KBM-7 (cell line): ENCODE measurements at places on chromosomes 2 and 18.
A peak's percentile ranks its signal among the peaks of the same experiment; 100 is the strongest.

DNA sequence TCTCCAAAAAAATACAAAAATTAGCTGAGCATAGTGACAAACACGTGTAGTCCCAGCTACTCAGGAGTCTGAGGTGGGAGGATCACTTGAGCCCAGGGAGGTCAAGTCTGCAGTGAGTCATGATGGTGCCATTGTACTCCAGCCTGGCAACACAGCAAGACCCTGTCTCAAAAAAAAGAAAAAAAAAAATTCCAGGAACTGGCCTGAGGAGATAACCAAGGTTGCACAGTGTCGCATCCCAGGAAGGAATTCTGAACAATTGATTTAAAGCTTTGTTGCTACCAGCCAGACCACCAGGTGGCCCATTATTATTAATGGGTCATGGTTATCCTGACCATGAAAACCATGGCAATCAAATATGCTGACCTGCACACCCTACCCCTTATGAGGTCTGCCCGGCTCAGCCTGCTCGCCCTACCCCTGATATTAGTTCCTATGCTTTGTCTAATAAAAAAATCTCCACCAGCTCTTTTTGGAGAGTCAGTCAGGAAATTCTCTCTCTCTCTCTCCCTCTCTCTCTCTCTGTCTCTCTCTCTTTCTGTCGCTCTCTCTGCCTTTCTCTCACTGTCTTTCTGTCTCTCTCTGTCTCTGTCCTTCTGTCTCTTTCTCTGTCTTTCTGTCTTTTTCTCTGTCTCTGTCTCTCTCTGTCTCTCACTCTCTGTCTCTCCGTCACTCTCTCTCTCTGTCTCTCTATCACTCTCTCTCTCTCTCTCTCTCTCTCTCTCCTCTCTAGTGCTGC lies 73.7 kb downstream of the NCAPH start:
- DNase-seq = no peak

GRCh38 chr2:25938345-25938744 lies 44.0 kb downstream of the KIF3C start:
- DNase-seq = no peak

DNA sequence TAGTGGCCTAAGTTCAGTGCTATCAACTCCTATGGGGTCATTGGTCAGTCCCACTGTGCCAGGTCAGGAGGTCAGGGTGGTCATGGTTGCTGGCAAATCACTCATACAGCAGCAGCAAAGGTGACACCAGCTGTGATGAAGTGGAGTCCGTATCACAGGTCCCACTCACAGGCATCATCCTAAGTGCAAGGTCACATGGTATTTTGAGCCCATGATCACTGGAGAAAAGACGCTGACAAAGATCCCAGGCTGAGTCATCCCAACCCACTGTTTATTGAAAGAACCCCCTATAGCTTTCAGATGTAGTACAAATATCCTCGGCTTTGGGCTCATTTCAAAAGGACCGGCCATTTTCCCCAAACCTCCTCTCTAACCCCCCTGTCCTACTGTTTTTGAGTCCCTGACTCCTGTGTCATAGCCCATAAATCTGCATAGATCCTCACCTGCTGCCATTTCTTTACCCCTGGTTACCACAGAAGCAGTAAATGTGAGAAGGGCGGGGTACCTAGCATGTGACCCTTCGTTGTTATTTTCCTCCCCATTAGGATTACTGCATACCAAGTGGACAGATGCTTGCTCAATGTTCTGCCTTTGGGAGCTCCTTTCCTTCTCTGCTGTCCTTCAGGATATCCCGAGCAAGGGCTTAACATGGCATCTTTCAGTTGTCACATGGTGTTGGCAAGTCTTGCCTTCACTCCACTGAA lies 107.7 kb downstream of the COL6A3 start:
- DNase-seq = no peak

DNA sequence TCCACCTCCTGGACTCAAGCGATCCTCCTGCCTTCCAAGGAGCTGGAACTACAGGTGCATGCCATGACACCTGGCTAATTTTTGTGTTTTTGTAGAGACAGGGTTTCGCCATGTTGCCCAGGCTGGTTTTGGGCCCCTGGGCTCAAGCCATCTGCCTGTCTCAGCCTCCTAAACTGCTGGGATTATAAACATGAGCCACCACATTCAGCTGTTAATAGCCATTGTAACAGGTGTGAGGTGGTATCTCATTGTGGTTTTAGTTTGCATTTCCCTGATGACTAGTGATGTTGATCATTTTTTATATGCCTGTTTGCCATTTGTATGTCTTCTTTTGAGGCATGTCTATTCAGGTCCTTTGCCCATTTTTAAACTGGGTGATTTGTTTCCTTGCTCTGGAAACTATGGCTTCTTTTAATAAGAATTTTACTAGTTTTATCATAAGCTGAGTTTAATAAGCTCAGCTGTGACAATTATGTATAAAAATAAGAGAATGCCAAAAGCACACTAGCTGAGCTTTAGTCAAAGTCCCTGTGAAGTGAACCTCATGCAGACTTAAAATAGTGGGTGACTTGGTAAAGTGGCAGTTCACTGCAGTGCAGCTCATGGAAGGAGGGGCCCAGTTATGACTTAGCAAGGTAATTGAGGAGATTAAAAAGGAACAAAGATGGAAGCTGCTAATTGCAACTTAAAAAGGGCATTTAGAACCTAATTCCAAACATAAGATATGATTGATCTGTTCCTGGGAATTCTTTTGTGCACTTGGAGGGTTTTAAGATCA lies 465.1 kb downstream of the TGIF1 start:
- no peak for DNase-seq

GRCh38 chr2:32136097-32136496 lies 29.6 kb upstream of the SLC30A6 start:
- DNase-seq = no peak

GRCh38 chr2:111668274-111668616 lies 215.7 kb downstream of the ANAPC1 start:
- DNase-seq = no peak

DNA sequence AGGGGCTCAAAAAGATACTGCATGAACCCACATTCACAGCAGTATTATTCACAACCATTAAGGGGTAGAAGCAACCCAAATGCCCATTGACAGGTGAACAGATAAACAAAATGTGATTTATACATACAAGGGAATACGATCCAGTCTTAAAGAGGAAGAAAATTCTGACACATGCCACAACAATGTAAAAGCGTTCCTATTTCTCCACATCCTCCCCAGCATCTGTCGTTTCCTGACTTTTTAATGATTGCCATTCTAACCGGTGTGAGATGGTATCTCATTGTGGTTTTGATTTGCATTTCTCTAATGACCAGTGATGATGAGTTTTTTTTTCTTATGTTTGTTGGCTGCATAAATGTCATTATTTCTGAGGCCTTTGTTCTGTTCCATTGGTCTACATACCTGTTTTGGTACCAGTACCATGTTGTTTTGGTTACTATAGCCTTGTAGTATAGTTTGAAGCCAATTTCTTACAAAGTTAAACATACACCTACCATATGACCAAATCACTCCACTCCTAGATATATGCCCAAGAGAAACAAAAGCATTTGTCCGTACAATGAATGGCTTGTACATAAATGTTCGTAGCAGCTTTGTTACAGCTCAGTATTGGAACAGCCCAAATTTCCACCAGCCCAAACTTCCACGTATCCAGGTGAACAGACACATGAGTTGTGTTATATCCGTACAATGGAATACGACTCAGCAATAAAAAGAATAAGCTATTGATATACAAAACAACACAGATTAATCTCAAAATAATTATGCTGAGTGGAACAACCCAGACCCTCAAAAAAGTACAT lies 85.1 kb downstream of the TMEM131 start:
- DNase-seq = peak; percentile 52

- DNase-seq = no peak
Observed at GRCh38 chr2:102144128-102144527, 1.6 kb downstream of the IL1R1 start.

DNA sequence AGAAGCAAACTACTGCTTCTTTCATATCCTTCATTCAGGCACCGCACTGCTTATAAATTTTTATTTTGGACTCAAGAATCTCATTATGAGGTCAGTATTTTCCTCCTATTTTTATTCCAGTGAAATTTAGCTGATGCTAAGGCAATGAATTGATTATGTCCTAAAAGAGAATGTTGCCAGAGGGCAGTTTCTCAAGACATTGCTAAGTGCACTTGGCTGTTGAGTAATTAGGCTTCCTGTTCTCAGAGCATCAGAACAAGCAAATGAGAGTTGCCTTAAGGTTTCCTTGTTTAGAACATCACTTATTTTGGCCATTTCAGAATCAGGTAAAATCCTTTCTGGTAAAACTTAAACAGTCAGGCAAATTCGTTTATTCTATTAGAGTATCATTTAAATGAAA lies 548.6 kb upstream of the ZEB2 start:
- DNase-seq = no peak

GRCh38 chr2:222945887-222946286 lies 85.1 kb downstream of the ACSL3 start:
- DNase-seq = no peak

DNA sequence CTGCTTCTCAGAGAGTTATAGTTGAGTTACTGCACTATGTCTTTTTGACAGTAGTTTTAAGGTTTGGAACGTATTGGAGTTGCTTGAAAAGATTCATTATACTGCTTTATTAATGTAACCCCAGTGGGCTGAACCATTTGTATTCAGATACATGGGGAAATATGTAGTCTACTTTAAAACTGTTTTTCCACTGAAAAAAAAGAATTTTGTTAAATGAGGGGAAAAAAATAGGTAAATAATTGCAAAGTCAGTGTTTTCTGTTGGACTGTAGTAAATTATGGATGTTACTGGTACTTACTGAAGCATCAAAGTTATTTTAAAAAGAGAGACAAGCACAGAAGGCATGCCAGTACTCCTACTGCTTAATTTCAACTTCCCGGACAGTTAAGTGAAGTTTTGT lies 36.4 kb downstream of the ZC3H15 start:
- DNase-seq = no peak

- DNase-seq = peak; percentile 79
Observed at GRCh38 chr18:59957957-59958356, 58.2 kb downstream of the PMAIP1 start.

DNA sequence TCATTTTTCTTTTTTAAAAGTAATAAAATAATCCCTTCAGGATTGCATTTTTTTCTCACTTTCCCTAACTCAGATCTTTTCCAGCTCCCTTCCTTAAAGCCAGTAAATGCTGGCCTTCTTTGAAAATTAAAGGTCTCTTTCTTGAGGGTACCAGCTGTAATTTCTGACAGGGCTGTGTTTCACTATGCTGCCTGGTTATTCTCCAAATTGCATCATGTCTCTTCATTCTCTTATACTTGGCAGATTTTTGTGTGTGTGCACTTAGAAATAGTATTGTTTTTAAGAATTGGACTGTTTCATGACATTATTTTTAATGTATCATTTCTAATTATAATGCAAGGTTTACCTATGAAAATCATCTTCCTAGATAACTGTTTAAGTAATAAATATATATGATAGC lies 72.0 kb upstream of the EPB41L5 start:
- DNase-seq = no peak

DNA sequence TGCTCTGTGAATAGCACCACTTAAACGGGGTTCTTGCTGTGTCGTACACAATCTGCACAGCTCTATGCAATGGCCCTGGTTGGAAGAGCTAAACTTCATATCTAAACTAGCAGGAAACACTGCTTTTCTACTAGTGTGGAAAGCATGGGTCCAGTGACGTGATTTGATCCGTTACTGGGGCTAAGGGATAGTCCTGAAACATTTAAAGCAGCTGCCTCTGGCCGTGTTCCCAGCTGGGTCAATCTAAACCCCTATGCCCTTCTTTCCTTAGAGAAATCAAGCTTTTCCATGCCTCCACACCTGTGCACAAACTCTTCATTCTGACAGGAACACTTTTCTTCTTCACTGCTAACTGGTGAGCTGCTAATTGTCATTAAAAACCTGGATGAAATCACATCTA lies 5.4 kb upstream of the IGFBP5 start:
- no peak for DNase-seq

- no peak for DNase-seq
Observed at GRCh38 chr2:102181919-102182635, 4.7 kb upstream of the IL1RL2 start.

DNA sequence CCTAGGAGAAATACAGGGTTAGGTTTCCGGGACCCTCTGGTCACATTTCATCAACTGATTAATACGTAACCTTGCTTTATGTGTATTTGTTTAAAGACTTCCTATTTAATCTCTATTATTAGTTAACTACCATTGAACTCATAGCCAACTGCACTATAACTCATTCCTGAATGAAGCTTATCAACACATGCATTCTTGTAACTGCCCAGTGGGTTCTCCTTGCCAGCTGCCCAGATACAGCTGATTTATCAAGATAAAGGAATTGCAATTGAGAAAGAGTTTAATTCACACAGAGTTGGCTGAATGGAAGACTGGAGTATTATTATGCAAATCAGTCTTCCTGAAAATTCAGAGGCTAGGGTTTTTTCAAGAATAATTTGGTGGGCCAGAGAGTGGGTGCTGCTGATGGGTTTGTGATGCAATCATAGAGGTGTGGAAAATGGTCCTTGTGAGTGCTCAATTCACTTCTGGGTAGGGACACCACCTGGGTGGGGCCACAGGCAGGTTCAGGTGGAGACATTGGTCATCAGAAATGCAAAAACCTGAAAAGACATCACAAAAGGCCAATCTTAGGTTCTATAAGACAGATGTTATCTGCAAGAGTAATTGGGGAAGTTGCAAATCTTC lies 21.1 kb upstream of the NOSTRIN start:
- no peak for DNase-seq

DNA sequence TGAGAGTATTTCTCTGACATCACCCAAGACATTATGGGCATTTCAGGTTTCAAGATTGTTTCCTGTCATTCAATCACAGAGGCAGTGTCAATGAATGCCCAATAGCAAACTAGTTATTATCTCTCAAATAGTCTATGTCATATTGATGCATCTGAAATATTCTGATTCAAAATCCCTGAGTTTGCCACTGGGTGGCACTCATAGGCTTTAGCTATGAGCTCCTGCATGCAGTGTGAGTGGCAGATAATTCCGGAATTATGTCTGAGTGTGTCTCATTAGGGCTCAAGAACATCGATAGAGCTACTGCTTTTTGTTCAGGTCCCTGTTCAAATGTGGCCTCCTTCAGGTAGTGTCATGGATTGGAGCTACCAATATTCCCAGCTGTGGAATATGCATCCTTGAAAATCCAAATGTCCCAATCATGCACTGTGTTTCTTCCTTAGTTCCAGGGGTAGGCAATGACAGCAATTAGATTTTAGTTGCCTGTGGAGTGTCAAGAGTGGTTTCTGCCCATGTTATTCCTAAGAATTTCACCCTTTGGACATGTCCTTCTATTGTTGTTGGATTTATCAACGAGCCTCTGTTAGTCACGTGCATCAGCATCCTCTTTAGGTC lies 7.8 kb upstream of the OR6B3 start:
- peak; percentile 46 for DNase-seq

- DNase-seq = no peak
Observed at GRCh38 chr2:148130581-148130980, 109.7 kb downstream of the MBD5 start.

- DNase-seq = no peak
Observed at GRCh38 chr2:176081837-176082524, 1.8 kb downstream of the EVX2 start.

- no peak for DNase-seq
Observed at GRCh38 chr2:228507231-228507824, 325.8 kb upstream of the SPHKAP start.
